Colonic mucosa (tissue), 4 donors: ENCODE measurements at places on chromosomes 2 and 18.

DNA sequence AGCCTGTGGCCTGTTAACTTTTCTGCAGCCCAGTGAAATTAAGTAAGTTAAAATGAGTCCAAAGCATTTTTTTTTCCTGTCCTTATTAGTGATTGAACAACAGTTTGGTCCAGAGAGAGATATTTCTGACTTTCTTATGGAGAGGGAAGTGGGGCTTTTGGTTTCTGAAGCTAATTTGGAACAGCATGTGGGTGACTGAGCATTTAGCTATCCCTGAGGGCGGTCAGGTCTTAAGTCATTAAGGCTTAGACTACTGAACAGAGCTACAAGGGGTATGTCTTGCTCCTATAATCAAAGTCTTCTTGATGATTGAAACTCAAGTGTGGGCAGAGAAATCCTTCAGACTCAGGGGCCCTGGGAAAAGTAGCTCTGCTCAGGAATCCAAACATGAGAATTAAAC lies 14.0 kb downstream of the ARHGAP25 start:
- DNase-seq, result no peak

DNA sequence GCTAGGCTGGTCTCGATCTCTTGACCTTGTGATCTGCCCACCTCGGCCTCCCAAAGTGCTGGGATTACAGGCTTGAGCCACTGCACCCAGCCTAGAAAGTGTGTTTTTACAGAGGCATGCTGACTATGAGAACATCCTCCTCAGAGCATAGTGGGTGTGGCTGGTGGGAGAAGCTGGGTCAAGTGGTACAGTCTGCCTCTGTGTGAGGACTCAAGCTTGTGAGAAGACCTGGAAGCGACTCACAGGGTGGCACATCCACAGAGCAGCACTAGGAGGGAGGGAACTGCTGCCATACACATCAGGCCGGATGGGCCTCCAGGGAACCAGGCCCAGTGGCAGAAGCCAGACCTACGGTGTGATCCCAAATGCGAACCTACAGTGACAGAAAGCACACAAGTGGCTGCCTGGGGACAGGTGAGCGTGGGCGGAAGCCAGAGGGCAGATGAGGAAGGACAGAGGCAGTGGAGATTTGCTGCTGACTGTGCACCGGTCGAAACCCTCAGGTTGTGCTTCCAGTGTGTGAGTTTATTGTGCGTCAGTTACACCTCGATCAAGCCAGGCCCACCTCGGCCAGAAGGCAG lies 8.9 kb downstream of the ARHGEF4 start:
- no peak for DNase-seq

DNA sequence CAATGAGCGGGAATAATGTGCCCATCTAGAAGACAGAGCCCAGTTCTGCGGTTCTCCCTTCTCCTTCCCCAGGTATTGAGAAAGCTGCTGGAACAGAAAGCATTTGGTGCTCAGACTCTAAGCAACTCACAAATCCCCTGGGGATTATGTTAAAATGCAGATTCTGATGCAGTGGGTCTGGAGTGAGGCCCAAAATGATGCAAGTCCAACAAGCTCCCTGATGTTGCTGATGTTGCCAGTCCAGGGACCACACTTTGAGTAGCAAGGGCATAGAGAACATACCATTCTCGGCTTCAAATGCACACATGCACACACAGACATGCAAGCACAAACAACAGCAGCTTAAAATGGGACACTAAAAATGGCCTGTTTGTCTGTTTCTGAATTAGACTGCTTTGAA lies 274.8 kb upstream of the NCKAP5 start:
- DNase-seq, result no peak

GRCh38 chr18:73414598-73414997 lies 546.8 kb upstream of the NETO1 start:
- no peak for DNase-seq

GRCh38 chr2:134399096-134399495 lies 145.2 kb downstream of the MGAT5 start:
- DNase-seq, result no peak

GRCh38 chr2:153232464-153232863 lies 246.1 kb downstream of the RPRM start:
- no peak for DNase-seq

DNA sequence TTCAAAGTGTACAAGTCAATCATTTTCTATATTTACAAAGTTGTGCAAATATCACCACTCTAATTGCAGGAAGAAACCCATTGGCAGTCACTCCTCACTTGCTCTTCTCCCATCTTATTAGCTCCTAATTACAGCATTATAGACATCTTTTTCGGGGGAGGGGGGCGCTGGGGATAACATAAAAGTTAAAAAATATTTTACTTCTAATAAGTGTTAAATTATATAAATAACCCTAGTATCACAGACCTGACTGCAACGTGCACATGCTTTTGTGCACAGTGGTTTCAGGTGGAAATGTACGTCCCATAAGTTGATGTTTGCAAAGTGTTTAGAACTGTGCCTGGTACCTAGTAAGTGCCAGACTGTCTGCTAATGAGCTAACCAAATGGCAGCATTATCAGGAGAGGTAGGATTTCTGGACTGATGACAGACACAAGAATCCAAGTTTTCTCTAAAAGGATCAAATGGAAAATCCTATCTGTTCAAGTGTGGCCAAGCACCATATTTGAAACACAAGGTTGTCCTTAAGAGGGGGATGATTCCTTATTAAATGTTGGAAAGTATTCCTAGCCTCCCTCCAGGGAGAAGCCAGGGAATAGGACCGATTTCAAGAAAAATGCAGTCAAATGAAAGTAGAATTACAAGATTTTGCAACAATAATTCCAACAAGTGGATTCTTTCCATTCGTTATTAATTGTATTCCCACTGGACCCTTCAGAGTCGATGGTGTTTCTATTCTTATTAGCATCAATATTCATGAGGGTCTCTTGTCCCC lies 70.0 kb downstream of the ACKR3 start:
- DNase-seq, result no peak

DNA sequence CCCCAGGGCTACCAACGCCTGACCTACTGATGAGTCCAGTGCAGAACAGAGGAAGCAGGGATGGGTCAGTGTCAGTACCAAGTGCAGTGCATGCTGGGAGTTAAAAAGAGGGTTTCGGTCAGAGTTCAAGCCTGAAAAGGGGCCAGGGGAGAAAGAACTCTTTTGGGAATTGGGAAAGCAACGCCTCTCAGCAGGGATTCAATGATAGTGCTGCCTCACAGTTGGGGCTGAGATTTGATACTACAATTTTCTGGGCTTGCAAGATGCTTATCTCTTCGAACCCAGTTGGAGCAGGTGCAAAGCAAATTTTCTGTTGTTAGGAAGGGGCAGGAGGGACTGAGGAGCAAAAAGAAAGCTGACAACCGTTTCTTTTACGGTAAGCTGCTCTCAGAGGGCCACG lies 82.6 kb downstream of the CERKL start:
- DNase-seq, result no peak

- DNase-seq, result no peak
Observed at GRCh38 chr2:20541294-20541640, 94.4 kb downstream of the RHOB start.

- no peak for DNase-seq
Observed at GRCh38 chr2:241870611-241871537, 1.3 kb downstream of the RTP5 start.

DNA sequence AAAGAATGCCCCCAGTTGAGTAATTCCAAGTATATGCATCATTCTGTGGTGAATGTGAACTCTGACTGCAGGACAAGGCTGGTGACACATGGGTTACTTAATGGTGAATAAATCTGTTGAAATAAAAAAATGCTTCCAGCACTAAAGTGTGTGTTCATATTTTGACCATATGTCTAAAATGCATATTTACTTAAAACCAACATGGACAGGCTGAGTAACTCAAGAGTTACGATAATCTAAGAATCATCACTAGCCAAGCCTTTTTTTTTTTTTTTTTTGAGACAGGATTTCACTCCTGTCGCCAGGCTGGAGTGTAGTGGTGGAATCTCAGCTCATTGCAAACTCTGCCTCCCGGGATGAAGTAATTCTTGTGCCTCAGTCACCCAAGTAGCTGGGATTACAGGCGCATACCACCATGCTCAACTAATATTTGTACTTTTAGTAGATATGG lies 47.1 kb upstream of the CCBE1 start:
- no peak for DNase-seq

GRCh38 chr2:241946306-241947003 lies 76.9 kb downstream of the RTP5 start:
- no peak for DNase-seq

DNA sequence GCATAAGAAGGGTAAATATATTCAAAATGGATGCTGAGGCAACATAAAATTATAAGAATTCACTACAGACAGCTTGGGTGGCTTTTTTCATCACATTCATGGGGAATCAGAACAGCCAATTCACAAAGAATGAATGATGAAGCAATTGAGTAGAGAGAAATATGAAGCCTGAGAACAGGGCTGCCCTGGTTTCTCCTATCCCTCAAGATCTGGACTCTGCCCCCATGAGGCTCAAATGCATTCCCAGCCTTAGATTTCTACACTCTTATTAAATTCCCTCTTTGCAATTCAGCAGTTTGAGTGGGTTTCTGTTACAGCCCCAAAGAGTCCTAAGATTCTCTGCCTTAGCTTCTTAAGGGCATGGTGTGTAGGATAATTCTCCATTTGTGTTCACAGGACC lies 172.5 kb downstream of the MAIP1 start:
- no peak for DNase-seq
